Brain microvascular endothelial cell (primary cell): ENCODE measurements at places on chromosomes 5 and 9.

- DNase-seq = no peak
Measured at GRCh38 chr9:95143591-95144561, 173.6 kb downstream of the FANCC start.

- DNase-seq = no peak
Measured at GRCh38 chr5:87649455-87649854, 236.7 kb upstream of the CCNH start.

DNA sequence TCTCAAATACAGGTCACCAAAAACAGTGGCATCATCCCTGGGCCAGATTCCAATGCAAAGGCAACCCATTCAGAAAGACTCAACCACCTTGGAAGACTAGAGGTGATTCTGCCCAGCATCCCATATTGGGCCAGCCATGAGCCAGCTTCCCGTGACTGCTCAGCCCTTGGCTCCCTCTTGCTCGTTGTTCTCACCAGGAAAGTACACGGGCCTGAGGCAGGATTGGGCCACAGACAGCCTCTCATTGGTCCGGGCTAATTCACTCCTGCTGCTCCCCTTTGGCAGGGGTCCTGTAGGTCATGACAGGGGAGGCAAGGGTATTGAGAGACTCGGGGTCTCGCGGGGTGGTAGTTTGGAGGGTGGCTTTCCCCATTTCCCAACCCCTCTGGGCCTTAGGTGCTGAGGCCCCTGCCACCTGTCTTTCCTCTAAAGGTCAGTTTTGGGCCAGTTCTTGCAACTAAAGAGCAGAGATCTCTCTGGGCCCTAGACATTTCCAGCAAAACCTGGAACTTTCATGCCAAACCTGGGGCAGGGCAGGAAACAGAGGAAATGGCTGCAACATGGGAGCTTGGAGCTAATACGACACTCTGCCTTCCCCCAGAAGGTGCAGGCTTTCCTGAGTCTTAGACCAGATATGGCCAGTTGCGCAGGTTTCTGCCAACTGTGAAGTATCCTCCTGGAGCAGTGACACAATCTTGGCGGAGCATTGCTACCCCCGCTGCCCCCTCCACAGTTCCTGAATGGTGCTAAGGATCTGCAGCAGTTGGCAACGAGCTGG is 22.0 kb upstream of the FGFR4 start:
- no peak for DNase-seq

GRCh38 chr9:80550181-80550580 is 978.4 kb downstream of the TLE4 start:
- no peak for DNase-seq

GRCh38 chr5:76180814-76181805 is 97.9 kb downstream of the SV2C start:
- no peak for DNase-seq
